Dorsolateral prefrontal cortex (tissue), 122 donors: ENCODE measurements at places on chromosomes 2 and 18.

- no peak for DNase-seq
Observed at GRCh38 chr2:28444956-28445355, 50.9 kb upstream of the PLB1 start.

GRCh38 chr2:240722796-240723735 is 31.4 kb downstream of the AQP12A start:
- no peak for DNase-seq

- DNase-seq, result no peak
Observed at GRCh38 chr2:207926133-207926988, 99.0 kb downstream of the PLEKHM3 start.

GRCh38 chr2:66534461-66534860 is 99.5 kb downstream of the MEIS1 start:
- DNase-seq, result no peak

- no peak for DNase-seq
Observed at GRCh38 chr18:70423988-70424387, 135.1 kb downstream of the SOCS6 start.

DNA sequence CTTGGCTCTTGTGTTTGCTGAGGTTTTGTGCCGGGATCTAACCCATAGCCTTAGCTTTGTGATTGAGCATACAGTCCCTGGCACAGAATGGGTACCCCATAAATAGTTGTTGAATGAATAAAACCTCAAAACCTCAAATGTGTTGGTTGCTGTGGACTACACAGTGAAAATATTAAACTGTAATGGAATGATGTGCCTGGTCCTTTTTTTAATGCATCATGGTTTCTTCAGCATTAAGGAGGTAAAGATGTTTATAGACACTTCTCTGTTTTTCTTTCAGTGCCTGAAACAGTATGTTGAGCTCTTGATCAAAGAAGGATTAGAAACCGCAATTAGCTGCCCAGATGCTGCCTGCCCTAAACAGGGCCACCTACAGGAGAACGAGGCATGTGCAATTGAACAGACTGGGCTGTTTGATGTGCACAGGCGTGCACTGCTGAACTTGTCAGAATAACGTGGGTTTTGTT is 97.0 kb downstream of the RNF144A start:
- peak; percentile 66 for DNase-seq

DNA sequence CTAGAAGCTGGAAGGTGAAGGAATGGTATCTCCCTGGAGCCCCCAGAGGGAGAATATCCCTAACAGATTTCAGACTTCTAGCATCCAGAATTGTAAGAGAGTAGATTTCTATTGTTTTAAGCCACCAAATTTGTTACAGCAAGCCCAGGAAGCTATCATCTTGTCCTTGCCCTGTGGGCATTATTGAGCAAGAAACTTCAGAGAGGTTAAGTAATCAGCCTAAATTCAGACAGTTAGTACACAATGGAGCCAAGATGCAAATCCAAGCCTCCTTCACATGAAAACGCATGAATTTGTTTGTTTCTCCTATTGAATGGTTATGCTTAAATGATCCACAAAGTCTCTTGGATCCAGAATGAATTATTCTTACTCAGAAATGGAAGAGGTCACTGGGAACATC is 55.2 kb upstream of the TRIB2 start:
- DNase-seq, result no peak

DNA sequence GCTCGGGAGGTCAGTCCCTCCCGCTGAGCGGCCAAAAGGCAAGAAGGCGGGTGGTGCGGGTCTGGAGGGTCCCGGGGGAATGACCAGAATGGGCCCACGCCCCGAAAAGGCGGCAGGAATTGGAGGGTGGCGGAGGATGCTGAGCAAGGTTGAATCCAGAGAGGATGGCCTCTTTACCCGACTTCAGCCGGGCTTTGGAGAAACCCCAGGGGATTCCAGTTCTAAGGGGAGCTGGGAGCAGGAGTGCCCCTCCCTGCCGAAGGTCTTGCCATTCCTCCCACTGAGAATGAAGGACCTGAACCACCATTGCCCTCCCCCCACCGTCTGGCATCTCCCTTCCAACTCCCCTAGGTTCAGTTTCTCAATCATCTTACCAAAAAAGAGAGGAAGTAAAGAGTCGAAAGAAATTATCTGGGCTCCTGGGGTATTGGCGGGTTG is 38.9 kb upstream of the ATP6V1B1 start:
- no peak for DNase-seq

DNA sequence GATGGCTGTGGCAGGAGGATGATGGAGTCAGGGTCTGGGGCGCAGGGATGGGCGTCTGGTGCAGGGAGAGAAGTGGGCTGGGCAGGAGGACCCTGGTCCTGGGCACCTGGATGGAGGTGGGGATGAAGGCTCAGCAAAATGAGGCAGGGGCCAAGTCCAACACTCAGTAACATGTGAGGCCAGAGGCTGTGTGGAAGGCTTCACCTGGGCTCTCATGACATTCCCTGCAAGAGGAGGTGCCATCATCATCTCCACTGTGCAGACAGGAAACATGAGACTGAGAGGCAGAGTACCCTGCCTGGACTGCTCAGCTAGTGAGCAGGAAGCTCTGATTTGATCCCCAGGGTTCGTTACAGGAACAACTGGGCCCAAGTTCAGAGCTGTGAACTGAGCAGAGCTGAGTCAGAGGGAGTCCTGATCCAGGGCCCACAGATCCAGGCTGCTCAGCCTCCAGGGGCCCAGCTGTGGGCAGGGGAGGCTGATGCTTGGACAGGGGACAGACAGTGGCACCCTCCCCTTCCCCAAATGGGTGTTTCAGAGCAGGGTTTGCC is 36.9 kb downstream of the HJURP start:
- no peak for DNase-seq

DNA sequence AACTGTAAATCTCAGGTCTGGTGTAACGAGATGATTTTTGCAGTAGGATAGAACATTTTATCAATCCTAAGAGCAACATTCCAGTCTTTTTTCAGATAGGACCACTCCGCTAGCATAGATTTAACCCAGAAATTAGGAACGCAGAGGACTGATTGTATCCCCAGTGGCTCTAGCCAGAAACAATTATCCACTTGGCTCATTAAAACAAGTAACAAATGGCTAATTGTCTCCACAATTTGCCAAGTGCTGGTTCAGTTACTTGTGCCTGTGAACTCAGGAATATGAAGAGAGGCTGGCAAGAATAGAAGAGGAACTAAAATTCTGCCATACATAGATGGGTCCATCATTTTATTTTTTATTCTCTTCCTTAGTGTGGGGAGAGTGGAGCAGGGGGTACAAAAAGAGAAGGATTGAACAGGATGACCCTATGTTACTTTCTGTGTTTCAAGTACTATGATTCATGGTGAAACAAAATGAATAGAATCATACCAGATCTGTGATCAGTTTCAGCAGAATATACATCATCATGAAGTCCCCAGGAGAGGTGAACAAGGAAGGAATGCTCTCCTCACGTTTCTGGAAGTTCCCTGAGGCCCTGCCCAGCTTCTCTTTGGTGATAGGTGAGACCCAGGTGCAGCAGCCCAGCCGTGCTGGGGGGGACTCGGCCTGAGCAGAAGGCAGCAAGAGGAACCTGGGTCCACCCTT is 121.6 kb downstream of the ARL4C start:
- DNase-seq, result no peak

DNA sequence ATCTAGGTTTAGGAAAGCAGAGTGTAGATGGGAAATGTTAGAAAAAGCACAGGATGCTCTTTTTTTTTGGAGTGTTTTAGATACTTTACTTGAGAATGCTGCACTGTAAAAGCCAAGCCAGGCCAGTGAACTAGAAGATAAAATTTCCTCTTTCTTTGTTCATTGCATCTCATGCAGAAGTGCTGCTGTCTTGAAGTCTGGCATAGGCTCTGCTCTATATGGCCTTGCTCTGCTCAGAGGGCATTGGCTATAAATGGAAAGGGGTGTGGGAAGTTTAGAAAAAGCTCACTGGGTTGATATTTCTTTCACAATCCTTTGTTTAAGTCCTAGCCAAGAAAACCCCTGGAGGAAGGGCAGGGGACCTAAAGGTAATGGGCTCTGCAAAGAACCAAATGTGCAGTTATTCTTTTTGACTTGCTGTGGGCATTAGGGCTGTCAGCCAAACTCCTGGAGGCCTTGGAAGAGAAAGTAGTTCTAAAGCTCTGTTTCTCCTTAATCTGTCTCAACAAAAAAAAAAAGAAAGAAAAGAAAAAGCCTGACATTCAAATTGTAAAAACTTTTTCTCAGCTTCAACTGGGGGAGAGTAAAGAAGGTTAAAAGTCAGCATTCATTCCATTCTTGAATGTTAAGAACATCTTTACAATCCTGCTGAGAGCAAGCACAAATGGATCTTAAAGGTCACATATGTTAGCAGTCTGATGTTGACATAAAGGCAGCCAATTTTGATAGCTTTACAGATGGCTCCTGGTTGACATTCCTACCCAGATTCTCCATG is 338.3 kb downstream of the GULP1 start:
- DNase-seq, result no peak

GRCh38 chr2:58584606-58585118 is 343.5 kb upstream of the FANCL start:
- no peak for DNase-seq

- DNase-seq, result no peak
Observed at GRCh38 chr18:69226971-69227370, 173.7 kb upstream of the DOK6 start.

DNA sequence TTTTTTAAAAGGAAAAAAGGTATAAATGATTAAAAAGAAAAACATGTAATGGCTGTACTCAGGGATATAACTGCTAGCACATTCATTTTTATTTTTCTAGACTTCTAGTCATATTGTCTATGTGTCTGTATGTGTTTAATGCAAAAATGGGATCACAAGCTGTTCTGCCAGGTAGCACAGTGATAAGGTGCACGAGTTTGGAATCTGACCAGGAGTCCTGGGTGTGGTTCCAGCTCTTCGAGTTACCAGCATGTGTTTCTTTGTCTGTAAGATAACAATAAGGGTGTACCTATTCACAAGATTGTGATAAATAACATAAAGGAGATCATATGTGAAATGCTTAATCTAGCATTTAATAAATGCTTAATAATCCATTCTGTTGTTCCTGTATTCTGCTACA is 145.3 kb downstream of the PKP4 start:
- no peak for DNase-seq

- DNase-seq, result no peak
Observed at GRCh38 chr2:165827016-165827920, 33.2 kb upstream of the GALNT3 start.

DNA sequence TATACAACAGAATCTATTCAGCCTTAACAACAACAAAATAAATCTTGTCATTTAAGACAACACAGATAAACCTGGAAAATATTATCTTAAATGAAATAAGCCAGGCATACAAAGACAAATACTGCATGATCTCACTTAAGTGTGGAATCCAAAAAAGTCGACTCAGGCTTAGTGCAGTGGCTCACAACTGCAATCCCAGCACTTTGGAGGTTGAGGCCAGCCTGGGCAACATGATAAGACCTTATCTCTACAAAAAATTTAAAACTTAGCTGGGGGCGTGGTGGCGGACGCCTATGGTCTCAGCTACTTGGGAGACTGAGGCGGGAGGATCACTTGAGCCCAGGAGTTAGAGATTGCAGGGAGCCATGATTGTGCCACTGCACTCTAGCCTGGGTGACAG is 75.2 kb upstream of the RNU4ATAC start:
- DNase-seq, result no peak

DNA sequence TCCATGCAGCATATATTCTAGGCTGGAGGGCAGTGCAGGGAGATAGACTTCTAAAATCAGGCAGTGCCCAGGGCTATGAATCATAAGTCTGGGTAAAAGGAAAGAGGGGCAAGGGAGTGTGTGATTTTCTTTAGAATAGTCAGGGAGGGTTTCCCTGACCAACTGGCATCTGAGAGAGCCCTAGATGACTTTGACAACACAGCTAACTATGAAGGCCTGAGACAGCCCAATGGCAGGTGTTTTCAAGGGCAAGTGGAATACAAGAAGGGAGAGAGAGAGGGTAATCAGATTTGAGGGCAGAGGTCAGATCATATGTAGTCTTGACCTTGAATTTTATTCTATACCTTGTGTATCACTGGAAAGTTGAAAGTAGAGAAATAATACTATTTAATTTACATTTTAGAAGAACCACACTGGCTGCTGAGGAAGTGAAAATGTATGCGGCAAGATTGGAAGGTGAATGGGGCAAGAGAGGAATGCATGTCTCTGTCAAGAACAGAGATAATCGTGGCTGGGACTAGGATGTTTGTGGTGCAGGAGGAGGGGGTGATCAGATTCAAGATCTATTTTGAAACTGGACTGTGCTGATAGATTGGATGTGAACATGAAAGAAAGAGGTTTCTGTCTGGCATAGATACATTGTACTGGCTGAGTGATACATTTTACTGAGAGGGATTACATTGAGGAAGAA is 1.9 kb upstream of the ITGB6 start:
- DNase-seq, result no peak

GRCh38 chr2:166372046-166372445 is 3.7 kb downstream of the SCN9A start:
- DNase-seq, result no peak

GRCh38 chr18:23135550-23136325 is 453 bp downstream of the CABLES1 start:
- DNase-seq, result no peak

GRCh38 chr2:129192117-129192516 is 787.3 kb upstream of the RAB6C start:
- DNase-seq, result no peak

GRCh38 chr2:88563129-88563528 is 64.1 kb downstream of the EIF2AK3 start:
- no peak for DNase-seq

GRCh38 chr2:72145658-72146329 is 1.9 kb downstream of the CYP26B1 start:
- no peak for DNase-seq

DNA sequence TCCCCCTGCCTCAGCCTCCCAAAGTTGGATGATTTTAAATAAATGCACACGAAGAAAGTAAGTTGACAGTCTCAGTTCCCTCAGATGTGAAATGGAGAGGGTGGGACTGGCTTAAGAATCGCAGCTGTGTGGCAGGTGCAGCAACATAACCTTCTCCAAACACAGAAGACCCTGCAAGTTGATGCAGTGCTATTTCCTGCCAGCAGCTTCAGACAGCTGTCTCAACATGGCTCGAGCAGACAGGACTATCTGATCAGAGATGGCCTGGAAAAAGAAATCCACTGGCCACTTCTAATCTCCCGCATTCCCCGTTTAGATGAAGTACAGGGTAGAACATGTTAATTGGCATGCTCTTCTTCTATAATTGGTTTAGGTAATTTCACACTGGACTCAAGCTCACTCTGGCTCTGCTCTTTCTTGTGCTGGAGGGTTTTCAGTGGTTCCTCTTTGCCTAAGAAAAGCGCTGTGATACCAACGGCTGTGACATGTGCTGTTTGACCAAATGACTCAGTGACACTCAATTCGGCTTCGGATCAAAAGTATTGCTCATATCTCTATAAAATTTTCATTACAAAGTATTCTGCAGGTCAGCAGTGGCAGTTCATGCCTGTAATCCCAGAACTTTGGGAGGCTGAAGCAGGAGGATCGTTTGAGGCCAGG is 40.2 kb downstream of the MYOM1 start:
- DNase-seq, result no peak

- peak; percentile 29 for DNase-seq
Observed at GRCh38 chr2:29920130-29920577, 1.2 kb downstream of the ALK start.
